ENCODE measurements at places on chromosomes 7 and 10.

- no peak for DNase-seq
Measured at GRCh38 chr7:94382746-94383145, 11.9 kb upstream of the COL1A2 start.

DNA sequence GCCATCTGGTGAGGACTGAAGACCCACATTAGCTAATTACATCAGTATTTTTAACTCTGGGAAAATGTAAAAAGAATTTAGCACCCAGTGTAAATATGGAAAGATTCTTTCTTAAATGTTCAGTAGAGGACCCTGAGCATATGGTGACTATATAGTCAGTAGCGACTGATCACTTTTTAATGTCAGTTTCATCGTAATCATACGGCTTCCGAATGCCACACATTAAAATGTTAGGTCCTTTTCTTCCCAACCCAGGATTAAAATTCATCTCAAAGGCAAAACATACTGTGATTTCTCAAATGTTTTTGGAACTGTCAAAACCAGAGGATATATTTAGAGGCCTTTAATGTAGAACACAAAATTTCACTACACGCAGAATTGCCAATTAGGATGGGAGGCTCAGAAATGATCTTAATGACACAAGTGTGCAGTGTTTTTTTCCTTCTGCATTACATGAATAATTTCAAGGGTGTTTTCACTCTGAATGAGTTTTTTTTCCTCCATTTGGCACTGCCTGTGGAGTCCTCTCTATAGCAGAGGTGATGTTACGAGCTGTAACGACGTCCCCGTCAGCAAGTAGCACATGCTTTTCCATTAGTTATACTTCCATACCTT is 382.7 kb downstream of the PAXIP1 start:
- no peak for DNase-seq

DNA sequence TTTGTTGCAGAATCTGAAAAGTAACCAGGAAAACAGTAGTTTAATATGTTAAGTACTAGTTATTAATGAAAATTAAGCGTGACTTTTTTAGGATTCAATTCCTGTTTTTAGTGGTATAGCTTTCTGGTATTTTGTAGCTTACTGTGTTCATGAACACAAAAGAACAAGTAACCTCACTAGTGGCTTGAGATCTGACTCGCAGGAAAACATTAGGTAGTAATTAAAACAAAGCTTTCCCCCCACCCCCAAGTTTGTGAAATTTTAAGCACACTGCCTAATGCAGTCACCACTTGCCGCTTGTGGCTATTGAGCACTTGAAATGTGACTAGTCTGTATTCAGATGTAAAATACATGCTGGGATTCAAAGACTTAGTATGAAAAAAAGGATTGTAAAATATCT is 102.5 kb upstream of the RPA3 start:
- DNase-seq: no peak

DNA sequence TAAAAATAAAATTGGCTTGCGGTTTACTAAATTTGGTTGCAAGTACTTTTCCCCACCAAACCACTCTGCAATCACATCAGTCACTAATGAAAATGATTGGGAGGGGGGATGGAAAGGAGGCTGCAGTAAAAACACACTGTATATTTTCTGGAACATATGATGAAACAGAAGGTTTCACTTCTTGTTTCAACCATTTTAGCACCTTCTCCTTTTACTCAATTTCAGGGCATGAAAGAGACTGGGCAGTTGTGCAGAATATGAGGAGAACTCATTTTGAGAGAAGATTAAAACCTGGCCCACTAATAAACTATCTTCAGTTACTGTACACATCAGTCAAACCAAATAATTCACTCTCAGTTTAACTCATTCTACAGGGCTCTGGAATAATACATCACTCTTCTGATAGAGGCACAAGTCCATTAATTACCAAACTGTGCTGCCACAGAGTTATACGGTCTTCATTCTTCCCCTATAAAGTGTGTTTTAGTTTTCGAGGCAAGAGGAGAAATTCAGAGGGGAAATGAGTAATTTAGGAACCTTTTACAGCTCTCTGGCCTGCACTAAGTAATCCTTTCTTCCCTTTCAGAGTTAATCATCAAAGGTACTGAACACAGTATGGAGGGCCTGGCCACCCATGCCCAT is 25.5 kb downstream of the JAZF1 start:
- DNase-seq: no peak

DNA sequence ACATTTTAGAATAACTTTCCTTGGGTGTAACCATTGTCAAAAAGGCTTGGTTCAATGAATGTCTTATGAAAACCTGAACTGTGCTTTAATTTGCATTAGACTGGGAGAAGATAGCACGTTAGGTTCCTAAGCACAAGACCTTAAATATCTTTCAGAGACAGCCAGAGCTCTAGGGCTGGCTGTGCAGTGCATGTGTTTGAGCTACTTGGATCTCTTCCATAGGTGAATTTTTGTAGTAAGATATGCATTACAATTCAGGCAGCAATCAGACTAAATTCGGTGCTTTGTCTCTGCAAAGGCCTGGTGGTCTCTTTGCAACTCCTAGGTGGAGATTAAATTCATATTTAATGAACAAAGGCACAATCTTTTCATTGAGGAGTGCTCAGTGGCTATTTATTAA is 192.0 kb downstream of the ZNF438 start:
- no peak for DNase-seq
